ENCODE measurements at places on chromosomes 7 and 10. TPM values are rescaled to one million over a fixed set of nuclear protein-coding genes. Genes with fewer than 3 reads are reported as not detected.

- no peak for DNase-seq
These were observed 77.1 kb downstream of the MAP3K8 start for GRCh38 chr10:30510932-30511700.

DNA sequence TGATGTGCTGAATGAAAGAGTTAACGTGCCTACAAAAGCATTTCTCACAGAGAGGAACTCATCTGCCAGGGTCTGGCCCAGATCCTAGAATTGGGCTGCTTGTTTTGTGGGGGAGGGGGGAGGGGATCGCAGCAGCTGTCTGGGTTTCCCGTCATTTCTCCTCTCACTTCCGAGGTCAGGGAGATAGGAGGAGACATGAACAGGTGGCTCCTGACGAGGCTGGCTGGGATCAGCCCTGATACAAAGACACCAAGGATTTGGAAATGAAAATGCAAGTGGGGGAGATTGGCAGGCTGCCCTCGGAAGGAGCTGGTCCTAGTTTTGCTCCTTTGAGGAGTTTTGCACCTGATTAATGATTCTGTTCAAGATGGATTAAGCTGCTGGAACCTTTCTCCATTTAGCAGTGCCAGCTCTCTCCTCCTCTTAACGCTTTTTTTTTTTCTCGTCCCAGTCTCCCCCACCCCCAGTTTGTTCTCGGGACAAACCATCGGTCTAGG is 86.8 kb upstream of the KMT2C start:
- peak; percentile 45 for DNase-seq

DNA sequence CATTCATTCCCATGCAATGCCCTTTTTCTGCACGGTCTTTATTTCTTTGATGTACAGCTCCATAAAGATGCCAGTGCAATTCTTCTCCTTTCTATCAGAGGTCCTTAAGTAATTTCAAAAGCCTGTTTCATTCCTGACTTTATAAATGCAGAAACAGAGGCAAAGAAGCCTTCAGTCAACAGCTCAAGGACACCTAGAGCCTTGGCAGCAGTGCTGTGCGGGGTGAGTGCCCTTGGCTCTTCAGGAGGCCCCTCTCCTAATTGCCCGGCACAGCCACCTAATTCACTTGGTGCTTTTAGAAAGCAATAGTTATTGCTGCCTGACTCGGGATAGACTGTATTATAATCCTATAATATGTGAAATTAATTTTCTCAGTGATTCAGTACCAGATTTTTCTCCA is 169.6 kb upstream of the KLF6 start:
- DNase-seq = no peak

DNA sequence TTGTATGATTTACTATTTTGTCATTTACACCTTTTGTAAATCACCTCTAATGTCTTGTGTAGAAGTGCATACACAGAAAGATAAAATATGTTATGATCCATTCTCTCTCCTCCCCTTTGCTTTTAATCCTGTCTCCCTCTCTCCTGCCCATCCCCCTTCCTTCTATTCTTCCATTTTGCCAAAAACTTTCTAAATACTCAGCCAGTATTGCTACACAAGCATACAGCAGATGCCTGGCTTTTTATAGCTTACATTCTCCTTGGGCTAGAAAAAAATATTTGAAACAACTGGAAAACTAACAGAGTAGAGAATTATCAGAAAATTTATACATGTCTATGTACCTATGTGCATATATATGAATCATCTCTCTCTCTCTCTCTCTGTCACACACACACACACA is 308.7 kb upstream of the BMPER start:
- no peak for DNase-seq

DNA sequence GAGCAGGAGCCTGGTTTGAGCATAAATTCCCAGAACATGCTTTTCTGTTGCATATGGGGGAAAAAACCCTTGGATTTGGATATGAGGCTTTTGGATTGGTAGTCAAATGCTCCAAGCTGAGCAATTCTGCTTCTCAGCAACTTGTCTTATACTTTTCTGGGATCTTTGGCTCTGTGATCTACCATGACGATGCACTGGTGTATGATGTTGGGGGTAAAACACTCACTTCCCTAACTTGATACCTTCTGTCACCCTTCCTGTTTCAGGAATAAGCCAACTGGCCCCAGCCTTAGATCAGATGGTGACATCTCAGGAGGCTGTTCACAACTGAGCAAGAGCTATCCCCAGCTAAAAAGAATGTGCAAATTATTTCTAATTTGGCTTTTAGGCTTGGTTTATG is 13.1 kb upstream of the CPA4 start:
- DNase-seq = no peak

GRCh38 chr10:102656026-102656425 is 11.7 kb downstream of the TRIM8 start:
- DNase-seq = no peak

DNA sequence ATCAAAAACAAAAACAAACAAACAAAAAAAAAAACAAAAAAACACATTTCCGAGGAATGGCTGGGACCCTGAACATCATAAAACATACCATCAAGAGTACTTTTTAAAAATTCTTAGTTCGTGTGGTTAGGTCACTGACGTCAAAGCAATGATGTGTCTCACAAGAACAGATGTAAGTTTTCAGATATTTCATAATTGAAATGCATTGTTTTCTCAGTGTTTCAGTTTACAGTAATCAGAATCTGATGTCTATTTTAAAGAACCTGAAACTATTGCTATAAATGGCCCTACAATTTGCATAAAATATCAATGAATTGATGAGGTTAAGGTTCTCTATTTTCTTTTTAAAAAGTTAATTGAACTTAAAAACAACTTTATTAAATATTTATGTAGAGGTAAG is 103.7 kb upstream of the HGF start:
- DNase-seq = no peak

- DNase-seq = no peak
These were observed 132.3 kb downstream of the DPY19L1 start for GRCh38 chr7:34904987-34905386.

DNA sequence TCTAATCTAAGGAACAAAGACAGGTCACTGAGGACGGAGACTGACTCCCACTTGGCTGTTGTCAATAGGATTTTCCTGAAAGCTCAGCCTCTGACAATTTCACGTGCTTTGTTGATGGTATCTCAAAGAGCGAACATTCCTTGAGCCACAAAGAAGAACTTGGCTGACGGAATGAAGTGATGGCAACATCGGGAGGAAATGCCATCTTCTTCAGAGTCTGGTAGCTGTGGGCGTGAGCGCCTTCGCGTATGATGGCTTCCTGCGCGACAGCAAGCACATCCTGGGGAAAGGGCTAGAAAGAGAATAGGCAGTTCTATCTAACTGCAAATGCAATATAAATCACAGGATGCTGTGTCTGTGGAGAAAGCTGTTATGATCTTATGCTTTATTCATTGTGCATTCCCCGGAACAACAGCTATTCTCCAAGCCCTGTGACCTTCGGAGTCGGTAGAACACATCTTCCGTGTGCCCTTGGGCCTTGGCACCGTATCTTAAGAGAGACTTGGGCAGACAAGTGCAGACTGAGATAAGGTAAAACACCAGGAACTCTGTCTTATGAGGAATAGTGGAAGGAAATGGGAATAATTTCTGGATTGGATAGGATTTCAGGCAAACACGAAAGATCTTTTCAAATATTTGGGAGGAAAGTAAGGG is 19.6 kb upstream of the GTPBP4 start:
- no peak for DNase-seq

The NAT16 gene
- total RNA-seq = 0.31 TPM

The PVRIG gene
- total RNA-seq = 3.3 TPM

DNA sequence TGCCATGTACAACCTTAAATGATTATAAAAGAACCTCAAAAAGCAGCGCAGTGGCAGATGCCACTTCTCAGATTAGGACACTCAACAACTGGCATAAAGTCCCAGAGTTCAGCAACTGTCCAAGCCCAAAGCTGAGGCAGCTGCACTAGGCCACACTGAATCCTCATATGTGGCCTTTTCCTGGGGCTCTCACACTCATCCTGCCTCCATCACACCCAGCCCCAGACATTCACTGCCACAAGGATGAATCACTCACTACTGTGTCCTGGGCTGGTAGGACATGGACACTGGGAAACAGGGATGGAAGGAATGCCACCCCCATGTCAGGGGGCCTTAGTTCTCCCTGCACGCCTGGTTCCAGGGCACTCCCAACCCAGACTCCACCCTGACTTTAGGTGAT is 547.7 kb downstream of the TNS3 start:
- DNase-seq = no peak

All from testis (tissue), 5 donors.